ENCODE measurements at places on chromosomes 5 and 9.

- no peak for DNase-seq
Observed at GRCh38 chr5:154566146-154566680, 88.2 kb upstream of the HAND1 start.

DNA sequence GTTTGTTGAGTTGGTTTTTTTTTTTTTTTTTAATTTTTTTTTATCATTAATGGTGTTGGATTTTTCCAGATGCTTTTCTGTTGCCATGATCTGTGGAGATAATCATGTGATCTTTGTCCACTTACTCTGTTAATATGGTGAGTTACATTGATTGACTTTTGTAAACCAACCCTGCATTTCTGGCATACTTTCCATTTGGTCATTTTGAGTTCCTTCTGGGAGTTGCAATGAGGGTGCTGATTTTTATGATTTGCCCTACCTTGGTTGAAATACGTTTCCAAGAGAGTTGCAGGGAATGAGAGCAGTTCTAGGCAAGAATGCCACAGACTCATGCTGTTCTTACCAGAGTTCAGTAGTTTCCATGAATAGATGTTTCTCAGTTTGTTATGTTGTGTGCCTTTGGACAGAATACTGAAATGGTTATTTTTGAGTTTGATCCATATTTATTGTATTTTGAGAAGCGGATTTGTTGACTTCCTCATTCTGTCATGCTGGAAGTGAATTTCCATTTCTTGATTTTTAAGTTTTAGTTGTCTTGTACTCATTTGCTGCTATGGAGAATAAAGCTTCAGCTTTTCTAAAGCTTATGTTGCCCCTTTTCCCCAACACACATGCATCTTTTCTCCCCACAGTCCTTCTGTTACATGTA, 69.0 kb downstream of the SCAMP1 start:
- DNase-seq = no peak

GRCh38 chr5:88092958-88093605, 175.6 kb downstream of the TMEM161B start:
- DNase-seq = no peak

GRCh38 chr5:39475159-39475571, 50.4 kb upstream of the DAB2 start:
- DNase-seq = no peak

- peak; percentile 82 for DNase-seq
Observed at GRCh38 chr9:96139592-96140295, 162.2 kb downstream of the HSD17B3 start.

- DNase-seq = peak; percentile 79
Observed at GRCh38 chr9:69936427-69936826, 107.2 kb upstream of the MAMDC2 start.

DNA sequence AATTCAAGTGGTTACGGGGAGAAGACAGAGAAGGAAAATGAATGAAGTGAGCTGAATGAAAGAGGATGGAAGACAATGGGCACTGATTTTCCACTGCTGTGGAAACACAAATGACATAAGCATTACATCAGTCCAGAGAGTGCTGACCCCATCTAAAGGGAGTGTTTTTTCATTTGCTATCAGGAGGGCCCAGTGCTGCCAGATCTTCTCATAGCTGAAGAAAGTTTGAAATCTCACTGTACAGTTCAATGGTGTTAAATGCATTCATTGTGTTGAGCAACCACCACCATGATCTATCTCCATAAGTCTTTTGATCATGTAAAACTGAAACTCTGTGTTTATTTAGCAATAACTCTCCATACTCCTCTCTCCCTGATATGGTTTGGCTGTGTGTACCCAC, 41.5 kb upstream of the STARD4 start:
- no peak for DNase-seq

- no peak for DNase-seq
Observed at GRCh38 chr9:78354989-78355388, 58.1 kb downstream of the PSAT1 start.

DNA sequence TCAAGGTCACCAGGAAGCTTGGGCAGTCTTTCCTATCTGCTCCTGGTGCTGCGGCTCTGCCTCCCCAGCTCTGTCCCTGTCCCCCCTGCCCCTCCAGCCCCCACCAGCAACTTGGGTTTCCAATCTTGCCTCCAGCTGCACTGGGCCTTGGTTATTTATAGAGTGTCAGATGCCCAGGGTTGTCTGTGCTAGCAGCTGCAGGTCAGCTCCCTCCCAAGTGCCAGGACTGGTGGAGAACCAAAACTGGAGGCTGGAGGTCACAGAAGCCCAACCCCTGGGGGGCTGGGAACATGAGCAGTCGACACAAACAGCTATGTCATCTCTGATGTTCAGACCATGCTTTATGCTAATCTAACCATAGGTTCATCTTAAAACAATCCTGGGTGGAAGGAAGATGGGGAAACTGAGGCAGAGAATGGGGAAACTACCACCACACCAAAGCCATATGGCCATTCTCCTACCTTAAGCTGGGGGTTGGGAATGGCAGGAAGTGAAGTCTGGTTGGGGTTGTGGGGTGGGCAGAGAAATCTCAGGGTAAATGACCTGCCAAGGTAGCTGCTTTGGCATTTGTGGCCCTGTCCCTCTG, 1.7 kb downstream of the TPM2 start:
- DNase-seq = no peak
